ENCODE measurements at places on chromosomes 3 and 15. TPM values are rescaled to one million over a fixed set of nuclear protein-coding genes. Genes with fewer than 3 reads are reported as not detected.
A peak's percentile ranks its signal among the peaks of the same experiment; 100 is the strongest.

Gene TIMP4
- 6.9 TPM for total RNA-seq

DNA sequence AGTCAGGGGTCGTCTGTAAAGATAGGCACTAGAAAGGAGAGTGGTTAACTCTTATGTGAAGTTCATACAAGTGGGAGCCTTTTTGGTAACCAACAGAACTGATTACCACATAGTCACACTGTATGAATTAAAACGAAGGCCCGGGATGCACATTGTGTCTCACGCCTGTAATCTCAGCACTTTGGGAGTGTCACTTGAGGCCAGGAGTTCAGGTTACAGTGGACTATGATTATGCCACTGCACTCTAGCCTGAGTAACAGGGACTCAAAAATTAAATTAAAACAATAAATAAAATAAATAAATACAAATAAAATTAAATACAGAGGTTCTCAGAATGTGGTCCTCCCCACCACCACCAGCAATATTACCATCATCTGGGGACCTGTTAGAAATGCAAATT, 467 bp downstream of the DNAAF4 start:
- no peak for DNase-seq

Gene PGBD4
- 2.3 TPM for total RNA-seq

GRCh38 chr3:144045766-144046165, 74.1 kb downstream of the DIPK2A start:
- DNase-seq: no peak

- DNase-seq: no peak
These were observed 773.4 kb downstream of the ROBO1 start for GRCh38 chr3:78994174-78995027.

GRCh38 chr3:166191411-166191810, 354.2 kb upstream of the BCHE start:
- no peak for DNase-seq

DNA sequence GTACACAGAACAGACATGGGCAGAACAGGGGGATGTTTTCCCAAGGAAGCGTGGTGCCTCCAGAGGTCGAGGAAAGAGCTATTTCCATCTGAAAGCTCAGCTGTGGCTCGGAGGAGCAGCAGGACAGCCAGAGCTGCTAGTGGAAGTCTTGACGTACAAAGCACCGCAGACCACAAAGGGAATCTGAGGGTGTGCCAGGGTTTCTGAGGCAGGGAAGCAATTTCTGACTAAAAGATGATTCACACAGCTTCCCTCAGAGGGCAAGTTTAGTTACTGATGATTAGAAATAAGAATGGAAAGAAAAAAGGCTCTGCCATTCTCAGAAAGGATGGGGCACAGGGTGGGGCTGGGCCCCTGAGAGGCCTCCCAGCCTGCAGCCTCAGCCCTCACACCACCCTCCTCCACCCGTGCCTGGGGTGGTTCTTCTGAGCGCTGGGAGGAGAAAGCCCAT, 45.8 kb upstream of the SEC13 start:
- DNase-seq: no peak

DNA sequence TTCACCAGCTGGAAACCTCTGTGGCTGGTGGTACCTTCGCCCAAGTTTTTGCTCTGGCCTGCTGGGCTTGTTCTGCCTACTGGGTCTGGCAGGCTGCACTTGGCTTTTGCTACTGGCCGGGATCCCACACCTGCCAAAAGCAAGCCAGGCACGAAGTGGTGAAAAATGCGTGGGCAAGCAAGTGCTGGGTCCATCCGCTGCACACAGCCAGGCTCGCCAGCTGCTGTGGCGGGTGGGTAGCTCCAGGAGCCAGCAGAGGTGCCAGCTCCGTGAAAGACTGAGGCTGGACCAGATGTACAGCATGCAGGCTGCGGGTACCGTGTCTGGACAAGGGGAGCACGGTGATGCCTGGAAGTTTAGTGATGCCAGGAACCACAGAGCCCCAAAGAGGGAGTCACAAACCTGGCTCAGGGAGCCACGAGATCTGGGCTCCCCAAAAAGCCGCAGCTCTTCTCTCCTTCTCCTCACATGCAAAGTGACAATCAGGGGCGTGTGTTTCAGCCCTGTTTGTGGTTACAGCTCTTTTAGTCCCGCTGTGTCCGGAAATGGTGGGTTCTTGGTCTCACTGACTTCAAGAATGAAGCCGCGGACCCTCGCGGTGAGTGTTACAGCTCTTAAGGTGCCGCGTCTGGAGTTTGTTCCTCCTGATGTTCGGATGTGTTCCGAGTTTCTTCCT, 1455.6 kb upstream of the GBE1 start:
- DNase-seq: peak; percentile 67

GRCh38 chr3:14431452-14431916, 29.1 kb downstream of the SLC6A6 start:
- no peak for DNase-seq

GRCh38 chr15:53288542-53288941, 470.9 kb downstream of the WDR72 start:
- no peak for DNase-seq

DNA sequence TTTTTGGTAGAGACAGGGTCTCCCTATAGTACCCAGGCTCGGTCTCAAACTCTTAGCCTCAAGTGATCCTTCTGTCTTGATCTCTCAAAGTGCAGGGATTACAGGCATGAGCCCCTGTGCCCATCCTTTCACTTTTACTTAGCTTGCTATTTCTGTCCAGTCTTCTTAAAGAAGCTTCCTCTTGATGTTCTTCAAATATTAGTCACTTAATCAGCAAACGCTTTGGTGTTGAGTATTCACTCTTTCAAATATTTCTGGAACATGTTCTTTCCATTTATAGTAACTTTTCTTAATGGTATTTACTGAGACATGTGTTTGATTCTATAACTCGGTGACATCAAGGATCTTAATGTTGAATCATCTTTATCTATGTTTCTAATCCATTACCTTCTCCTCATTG, 122.1 kb downstream of the CNTN6 start:
- no peak for DNase-seq

DNA sequence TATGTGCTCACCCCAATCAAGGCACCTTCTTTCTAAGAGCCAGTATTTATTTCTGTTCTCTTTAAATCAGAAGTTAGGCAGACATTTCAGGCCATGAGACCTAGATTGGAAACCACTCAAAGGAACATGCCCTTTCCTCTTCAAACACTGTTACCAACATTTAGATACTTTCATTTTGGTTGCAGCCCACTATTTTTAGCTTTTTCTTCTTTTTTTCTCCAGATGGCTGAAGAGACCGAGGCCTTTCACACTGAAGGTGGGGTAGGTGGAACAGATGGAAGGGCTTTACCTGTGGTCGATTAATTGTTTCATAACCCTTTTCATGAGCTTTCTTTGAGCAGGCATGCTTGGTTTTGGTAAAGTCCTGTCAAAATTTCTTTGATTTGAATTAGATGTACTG, 10.9 kb upstream of the LZTFL1 start:
- no peak for DNase-seq

Gene GHSR
- not detected for total RNA-seq

- DNase-seq: no peak
These were observed 40.1 kb downstream of the SETD2 start for GRCh38 chr3:47123857-47124256.
